GM12865 (cell line): ENCODE measurements at places on chromosomes 12 and 14.

GRCh38 chr14:42508209-42508946, 901.7 kb downstream of the LRFN5 start:
- no peak for DNase-seq

DNA sequence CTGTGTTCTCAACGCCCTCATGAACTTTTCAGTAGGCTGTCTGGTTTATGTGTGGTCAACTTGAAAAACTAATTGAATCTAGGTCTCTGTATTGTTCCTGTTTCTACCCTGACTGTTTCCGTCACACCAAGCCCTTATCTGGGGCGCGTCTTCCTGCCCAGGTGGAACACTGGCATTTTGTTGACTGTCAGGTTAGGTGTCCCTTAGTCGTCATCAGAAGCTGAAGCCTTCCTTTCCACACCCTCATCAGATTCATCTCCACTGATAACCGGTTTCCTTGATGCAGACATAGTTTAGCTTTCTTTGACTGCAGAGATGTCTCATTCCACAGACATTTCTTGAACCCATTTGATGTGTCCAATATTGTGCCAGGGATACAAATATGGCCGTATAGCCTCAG, 96.5 kb downstream of the DUSP16 start:
- no peak for DNase-seq

DNA sequence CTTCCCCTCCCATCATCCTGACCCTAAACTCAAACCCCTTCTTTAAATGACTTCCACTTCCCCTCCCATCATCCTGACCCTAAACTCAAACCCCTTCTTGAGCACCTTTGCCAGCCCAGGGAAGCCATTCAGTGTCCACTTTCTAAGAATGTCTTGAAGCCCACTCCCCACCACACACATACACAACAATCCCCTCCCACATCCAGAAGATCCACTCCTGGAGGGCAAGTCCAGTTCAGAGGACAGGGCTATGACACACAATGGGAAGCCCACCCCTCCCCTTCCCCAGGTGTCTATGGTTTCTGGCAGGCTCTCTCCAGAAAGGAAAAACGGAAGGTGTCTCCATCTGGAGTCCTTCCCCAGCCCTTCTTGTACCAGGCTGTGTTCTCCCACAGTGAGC, 117.1 kb downstream of the KCNA5 start:
- DNase-seq, result no peak

- DNase-seq, result no peak
These were observed 29.2 kb upstream of the TSPAN9 start for GRCh38 chr12:3047961-3048360.

DNA sequence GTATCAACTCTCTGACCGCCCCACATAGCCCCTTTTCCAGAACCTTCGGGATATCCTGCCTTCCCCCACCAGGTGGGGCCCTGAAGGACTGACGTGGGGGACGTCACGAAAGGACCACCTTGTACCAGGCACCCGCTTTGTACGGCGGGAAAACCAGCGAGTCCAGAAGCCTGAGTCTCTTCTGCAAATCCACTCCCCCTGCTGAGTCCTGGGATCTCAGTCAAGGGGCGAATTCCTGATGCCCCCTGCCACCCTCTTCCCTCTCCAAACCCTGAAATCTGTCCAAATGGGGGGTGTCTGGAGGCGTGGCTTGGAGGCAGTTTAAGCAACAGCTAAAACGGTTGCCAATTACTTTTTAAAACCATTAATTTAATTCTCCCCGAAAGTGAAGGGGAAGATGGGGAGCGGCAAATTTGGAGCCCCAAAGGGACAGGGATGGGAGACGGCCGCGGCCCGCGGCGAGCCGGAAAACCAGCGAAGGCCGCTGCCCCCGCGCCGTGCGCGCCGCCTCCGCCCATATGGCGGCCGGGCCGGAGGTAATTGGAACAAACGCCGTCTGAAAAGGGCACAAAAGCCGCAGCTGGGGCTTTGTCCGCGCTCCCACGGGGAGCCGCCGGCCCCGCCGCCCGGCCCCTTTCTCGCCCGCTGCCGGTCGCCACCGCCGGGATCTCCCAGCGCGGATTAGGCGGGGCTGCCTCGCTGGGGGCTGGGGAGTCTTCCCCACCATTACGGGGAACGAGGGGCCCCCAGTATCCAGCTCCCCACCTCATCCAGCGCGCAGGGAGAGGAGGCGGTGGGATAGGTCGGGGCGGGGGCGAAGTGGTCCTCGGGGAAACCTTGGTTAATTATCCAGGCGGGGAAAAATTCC, 6.6 kb downstream of the LHX5 start:
- no peak for DNase-seq

DNA sequence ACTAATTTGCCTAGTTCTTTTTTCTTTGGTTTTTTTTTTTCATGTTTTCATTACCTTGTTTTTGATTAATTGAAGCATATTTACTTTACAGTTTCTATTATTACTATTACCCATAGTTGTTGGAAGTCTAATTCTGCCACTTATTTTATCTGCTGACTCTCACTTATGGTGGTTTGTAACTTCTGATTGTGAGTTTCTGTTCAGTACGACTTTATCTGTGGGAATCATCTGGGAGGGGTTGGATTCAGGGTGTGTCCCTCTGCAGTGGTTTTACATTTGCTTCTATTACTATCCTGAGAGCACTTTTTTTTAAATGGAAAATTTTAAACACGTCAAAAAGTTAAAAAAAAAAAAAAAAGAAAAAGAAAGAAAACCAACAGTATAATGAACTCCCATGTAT, 26.4 kb upstream of the SOS2 start:
- no peak for DNase-seq

- DNase-seq, result no peak
These were observed 1.2 kb downstream of the SPTSSA start for GRCh38 chr14:34460841-34461240.

- DNase-seq, result no peak
These were observed 93.5 kb downstream of the ATXN2 start for GRCh38 chr12:111505601-111506036.
